ENCODE measurements at places on chromosomes 4 and X.
A peak's percentile ranks its signal among the peaks of the same experiment; 100 is the strongest.

GRCh38 chr4:85763202-85763601 lies 288.3 kb downstream of the ARHGAP24 start:
- DNase-seq, result no peak

DNA sequence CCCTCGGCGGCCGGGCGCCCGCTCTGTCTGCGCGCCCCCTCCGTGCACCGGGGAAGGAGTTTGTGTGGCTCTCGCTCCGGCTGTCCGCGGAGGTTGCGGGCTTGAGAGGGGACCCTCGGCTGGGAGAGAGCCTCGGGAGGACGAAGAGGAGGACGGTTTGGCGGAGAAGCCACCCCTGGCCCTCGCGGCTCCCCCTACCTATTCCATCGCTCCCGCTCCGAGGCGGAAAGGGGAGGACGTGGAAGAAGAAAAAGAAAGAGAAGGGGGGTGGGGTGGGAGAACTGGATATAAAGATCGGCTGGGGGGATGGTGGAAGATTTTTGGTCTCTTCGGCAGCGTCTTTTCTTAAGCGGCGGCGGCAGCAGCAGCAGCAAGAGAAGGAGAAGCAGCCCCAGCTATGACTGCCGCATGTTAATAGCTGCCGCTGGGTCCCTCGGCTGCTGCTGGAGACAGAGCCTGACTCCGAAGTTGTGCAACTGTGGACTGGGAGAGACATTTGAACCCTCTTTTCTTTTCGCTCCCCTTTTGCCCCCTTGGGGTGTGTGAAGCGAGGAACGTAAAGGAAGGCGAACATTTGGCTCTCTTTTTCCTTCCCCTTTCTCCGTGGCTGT lies 895 bp downstream of the ADGRL3 start:
- no peak for DNase-seq

GRCh38 chrX:136768469-136769084 lies 12.2 kb downstream of the ARHGEF6 start:
- DNase-seq, result no peak

DNA sequence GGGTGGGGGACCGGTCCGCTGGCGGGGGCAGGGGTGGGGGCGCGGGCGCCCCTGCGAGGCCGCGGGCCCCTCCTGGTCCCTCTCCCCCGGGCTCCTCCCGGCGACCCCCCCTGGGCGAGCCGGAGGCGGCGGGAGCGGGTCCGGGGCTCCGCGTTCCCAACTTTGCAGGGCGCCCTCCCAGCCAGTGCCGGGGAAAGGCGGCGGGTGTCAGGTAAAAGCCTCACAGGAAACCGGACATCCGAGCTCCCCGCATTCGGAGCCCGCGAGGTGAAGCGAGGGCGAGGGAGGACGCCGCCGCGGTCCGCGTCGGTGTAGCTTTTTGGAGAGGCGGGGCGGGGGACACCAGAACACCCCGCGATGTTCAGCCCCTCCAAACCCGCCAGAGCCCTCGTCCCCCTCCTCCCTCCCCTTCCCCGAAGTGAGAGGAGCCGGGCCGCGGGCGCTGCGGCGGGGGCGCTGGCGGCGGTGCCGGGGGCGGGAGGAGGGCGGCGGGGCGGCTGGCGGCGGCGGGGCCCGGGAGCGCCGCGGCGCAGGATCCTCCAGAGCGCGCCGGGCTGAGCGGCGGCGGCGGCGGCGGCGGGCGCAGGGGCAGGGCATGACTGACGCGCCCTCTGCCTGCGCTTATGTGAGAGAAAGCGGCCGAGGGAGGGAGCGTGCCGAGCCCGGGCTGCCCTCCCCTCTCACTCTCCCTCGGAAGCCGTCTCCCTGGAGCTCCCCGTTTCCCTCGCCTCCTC lies at the start of gene VEGFC:
VEGFC (minus strand) TSS at position 597 of the 734 bp plus-strand sequence. CDS start 611 bp downstream, outside the sequence.
- DNase-seq, result no peak

GRCh38 chr4:2630556-2631273 lies 94.3 kb downstream of the FAM193A start:
- DNase-seq, result no peak

DNA sequence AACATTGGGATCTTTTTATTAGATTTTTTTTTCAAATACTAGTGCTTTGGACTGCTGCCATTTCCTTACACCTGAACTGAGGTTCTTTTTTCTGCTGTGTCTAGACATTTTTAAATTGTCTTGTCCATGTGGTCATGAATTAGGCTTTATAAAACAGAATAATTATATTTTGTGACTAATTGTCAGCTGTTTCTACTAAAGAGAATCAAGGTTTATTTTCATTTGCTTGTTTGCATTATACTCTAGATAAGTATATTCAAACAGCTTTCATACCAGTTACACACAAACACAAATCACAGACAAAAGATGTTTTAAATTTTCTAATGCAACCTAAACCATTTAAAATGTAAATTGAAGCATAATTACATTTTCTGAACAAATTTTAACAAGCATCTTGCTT lies 194.7 kb downstream of the GALNTL6 start:
- no peak for DNase-seq

- no peak for DNase-seq
These were observed 22.8 kb downstream of the MSN start for GRCh38 chrX:65690057-65690855.

DNA sequence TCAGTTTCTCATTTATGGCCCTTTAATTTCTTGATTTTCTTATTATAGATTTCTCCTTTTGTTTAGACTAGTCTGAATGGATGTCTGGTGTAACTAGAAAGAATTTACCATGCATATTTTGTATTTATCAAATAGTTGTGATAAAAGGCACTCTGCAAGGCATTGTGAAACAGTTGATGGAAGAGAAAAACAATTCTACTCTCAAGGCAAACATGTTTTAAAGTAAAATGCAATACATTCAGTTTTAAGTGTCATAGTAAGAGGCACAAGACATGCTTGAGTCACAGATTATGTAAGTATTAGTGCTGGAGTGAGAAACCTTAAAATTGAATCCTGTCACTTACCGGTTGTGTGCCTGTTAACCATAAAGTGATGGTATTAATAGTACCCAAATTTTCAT lies 283.3 kb upstream of the DKK2 start:
- no peak for DNase-seq

DNA sequence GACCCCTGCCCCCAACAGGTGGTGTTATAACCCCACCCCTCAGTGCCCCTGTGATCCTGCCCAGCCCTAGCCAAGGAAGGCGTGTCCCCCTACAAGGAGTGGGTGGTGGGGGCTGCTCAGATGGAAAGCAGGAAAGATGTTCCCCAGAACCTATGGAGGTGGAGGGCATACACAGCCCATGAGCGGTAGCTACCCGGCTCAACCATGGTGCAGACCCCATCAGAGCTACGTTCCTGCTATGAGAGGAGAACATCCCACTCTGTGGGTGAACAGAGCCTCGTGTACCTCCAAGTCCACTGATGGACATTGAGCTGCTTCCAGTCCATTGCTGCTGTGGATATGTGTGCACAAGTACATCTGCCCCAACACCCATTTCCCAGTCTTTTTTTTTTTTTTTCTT lies 71.1 kb downstream of the SHOX start:
- no peak for DNase-seq

DNA sequence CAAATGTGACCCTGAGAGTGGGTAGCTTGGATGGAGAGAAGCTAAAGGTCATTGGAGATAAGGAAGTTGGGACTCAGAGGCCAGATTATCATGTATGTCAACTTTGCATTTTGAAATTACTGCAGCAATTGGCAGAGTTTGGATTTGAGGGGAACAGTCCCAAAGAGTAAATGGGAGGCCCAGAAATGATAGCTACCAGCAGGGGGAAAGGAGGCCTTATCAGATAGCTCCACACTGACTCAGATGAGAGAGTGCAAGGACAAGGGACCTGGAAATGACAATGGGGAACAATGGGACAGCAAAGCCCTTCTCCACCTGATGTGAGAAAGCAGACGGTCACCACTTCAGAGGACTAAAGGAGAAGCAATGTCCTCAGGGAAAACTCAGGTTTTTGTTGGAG lies 201.5 kb upstream of the JADE1 start:
- no peak for DNase-seq

DNA sequence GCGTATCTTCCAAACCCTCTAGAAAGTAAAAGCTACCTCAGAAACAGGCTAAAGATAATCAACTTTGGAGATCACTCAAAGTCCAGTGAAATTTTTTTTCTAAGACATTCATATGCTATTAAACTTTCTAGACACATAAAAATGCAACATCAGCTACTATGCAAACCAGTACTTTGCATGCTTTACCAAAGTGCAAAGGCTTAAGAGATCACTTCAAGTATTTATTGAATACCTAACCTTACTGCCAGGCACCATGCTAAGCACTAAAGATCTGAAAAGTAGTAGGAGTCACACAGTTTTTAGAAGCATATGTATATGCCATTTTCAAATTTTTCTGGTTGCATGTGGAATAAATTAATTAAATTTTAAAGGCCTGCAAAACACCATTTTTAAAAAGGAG lies 115.8 kb downstream of the THOC2 start:
- no peak for DNase-seq

GRCh38 chr4:178602833-178603232 lies 1160.6 kb upstream of the AGA start:
- DNase-seq, result no peak

GRCh38 chr4:168633496-168633895 lies 136.6 kb downstream of the PALLD start:
- no peak for DNase-seq

DNA sequence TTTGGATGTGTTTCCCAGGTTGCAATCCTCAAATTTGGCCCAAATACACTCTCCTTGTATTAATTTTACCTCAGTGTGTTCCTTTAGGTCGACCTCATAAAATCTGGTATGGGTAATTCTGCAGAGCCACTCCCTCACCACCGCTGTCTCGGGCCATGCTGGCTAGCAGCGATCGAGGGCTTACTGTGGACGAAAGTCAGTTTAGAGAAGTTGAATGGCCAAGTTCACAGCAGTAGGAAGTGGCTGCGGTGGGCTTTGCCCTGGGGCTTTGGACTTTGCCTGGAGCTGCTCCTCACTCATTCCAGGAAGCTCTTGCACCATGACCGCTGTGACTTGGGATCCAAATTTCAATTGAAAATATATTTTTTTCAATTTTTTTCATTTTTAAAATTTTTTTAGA lies 19.6 kb downstream of the TMEM187 start:
- DNase-seq, result no peak

DNA sequence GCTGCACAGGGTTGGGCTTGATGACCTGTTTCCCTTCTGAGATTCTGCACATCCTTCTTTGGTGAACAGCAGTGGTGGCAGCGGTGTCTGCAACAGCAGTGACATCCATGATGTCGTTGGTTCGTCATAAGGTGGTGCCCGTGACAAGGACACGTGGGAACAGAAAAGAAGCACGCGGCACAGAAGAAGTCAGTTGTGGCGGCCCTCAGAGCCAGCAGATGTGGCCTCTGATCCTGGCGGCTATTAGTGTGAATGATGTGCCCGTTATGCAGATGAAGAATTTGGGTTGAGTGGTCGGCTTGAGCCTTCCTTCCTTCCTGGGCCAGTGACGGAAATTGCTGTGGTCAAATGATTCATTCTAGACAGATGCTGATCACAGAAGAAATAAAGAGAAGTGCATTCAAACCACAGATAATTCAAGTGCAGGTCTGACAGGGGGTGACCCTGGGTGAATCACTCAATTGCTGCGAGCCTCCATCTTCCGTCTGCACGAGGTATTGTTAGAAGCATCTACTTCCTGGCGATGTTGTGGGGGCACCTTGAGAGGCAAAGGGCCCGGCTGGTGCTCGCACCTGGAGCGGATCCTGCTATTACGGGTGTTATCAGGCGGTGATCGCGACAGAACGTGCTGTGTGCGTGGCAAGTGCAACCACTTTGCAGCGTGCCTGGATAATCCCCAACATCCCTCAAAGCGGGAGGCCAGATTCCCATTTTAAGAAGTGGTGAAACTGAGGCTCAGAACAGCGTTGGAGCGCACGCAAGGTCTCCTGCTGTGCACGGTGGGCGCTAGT lies 215.2 kb upstream of the PSAPL1 start:
- DNase-seq, result peak; percentile 27

- DNase-seq, result no peak
These were observed 1563.4 kb downstream of the C4orf33 start for GRCh38 chr4:130659320-130659719.

- no peak for DNase-seq
These were observed 5.9 kb upstream of the GATB start for GRCh38 chr4:151766691-151767090.

DNA sequence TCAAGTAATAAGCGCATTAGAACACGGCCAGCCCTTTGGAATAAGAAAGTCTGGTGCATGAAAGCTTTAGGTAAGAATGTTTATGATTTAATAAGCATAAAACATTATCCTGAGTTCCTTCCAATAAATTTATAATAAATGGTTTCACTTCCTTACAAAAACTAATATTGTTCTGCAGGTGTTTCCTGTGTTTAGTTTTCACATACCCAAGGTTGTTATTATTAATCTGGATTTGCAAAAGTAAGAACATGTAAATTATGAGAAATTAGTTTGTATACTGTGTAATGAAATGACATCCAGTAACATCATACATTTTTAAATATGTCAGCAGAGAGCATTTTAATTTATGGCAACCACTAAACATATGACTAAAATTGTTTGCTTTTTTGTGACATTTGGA lies 72.1 kb downstream of the BANK1 start:
- DNase-seq, result no peak

DNA sequence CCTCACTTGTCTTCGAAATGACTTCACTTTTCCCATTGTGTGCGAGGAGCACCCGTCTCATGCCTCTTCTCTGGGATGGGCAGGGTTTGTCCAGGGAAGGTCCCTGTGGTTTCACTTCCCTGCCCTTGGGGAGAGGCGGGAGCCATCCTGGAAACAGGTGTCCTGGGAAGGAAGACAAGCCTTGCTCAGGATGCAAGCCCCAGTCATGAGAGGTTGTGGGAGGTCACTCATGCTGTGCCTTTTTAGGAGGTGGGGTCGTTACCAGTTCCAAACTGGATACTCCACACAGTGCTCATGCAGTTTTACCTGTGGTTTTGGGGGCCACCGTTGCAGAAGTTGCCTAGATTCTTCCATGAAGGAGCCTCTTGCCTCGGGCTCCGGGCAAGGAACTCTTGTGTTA lies 3.8 kb downstream of the RGS12 start:
- DNase-seq, result no peak

GRCh38 chrX:23263892-23264291 lies 70.8 kb upstream of the PTCHD1 start:
- no peak for DNase-seq

- DNase-seq, result no peak
These were observed 272.2 kb upstream of the CASK start for GRCh38 chrX:42195506-42195905.

Measured in activated effector memory CD4-positive, alpha-beta T cell treated with Interleukin-2 at 50 U/mL for 16 hours (primary cell).